Vagina (tissue), 2 donors: ENCODE measurements at places on chromosomes 4 and X.

GRCh38 chr4:10107111-10108091 is 9.2 kb downstream of the WDR1 start:
- no peak for DNase-seq

DNA sequence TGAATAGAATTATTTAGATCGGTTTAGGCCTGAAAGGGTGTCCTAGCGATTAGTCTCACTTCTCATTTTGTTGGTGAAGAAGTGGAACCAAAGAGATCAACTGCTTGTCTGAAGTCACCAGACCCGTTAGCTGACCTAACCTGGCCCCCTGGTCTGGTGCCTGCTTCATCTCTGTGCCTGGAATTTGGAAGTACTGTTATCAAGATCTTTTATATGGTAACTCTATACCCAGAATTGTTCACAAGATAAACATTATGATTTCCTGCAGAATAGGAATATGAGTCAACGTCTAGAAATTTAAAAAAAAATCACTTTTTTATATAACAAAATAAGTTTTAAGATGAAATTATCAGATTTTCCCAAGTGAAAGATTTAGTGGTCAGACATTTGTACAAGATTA is 37.2 kb downstream of the LRP2BP start:
- no peak for DNase-seq

DNA sequence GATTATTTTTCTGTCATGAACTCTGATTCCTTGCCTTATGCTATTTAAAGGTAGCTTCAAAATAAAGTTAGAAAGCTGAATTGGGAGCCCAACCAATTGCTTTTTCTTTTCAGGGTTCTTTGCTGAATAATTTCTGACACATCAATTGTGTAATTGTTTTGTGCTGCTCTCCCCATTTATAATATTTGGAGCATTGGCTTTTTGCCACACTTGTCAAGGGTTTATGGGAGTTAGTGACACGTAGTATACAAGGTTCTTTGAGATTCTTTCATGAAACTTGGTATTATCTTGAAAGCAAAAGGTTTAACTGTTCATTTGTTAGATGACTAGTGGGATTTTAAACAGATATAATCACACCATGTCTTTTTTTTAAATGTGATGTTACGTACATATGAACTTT is 80.9 kb downstream of the POLA1 start:
- DNase-seq, result no peak

DNA sequence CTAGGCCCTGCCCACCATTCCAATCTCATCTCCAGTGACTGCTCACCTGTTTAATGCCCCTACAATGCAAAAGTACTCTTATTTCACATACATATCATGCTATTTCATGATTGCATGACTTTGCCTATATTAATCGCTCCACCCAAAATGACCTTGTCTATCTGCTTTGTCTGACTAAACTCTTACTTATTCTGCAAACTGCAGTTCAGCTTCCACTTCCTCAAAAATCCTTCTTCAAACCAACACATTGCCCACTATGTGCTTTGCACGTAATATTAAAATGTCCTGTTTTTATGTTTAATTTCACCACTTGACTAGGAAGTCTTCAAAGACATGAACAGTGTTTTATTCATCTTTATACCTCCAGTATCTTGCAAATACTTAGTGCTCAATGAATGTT is 229.6 kb downstream of the OPHN1 start:
- no peak for DNase-seq

GRCh38 chr4:18397681-18398390 is 376.3 kb upstream of the LCORL start:
- no peak for DNase-seq
